Neural progenitor cell (in vitro differentiated cells): ENCODE measurements at places on chromosomes 3 and 15.

DNA sequence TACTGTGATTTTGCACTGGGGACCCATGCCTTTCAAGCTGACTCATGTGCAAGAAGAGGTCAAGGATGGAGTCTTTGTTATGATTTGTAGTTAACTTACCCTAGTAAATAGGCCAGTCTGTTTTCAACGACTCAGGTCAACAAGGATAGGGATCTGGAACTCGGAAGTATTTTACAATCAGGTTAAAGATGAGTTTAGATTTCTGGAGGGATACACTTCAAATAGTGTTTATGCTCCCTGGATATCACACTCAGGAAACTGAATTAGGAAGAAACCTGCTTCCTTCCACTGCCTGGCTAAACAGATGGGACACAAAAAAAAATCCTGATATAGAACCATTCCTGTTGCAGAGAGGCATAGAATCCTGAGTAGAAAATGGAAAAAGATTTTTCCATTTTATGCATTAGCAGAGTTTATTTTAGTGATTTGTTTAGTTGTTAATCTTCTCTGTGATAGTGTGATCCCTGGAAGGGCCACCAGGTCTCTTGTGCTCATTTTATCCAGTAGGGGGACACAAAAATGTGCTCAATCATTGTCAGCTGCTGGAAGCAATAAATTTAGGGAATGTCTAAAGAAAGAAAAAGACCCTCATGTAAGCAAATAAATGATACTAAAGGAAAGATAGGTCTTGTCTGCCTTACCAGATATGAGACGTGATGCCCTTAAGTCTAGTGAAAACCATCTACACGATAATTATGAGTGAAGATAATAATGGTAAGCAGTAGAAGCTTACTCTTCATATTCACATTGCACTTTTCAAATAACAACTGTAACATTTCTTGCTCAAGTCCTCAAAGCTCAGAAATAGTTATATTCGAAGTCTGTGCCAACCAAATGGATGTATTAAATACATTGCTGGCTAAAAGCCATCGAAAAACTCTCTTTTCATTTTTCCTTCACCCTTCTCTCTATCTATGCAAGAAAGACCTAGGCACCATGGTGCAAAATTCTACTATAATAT, 452.1 kb upstream of the KCNMB2 start:
- peak; percentile 43 for DNase-seq

- no peak for DNase-seq
These were observed 113.3 kb upstream of the PHLDB2 start for GRCh38 chr3:111745786-111746185.

- DNase-seq: peak; percentile 7
These were observed 209.5 kb downstream of the ZIC1 start for GRCh38 chr3:147618691-147619090.

DNA sequence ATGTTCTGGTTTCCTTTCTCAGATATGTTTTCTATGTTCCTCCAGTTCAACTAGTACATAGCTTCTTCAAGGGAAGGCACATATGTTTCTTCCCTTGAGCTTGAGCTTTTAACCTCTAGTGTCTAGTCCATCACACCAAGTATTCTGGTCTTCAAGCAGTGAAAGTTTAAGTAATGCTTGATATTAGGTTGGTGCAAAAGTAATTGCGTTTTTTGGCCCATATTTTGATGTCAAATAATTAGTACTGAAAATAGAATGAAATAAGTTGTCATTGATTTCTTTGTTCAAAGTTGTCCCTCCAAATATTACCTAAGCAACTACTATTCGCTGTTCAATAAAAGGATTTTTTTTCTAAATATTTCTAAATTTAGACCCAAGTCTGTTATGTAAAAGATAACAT, 146.7 kb upstream of the TSC22D2 start:
- DNase-seq: no peak

- DNase-seq: no peak
These were observed 25.5 kb downstream of the FAN1 start for GRCh38 chr15:30929064-30929669.

DNA sequence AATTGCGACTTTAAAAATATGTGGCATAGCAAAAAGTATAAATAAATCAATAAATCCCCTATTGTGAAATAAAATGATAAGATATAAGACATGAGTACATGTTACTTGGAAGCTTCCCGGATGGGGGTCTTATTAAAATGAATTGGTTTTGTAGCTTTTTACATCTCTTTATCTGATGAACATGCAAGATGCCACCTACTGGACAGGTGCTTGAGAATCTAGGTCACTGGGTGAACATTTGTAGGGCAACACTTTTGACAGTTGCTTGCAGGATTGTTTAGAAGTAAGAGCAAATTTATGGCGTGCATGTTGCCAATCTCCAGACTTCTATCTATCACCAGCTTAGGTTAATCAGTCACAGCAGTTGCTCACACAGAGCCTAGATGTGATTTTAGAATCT, 362.7 kb upstream of the SUCLG2 start:
- no peak for DNase-seq

DNA sequence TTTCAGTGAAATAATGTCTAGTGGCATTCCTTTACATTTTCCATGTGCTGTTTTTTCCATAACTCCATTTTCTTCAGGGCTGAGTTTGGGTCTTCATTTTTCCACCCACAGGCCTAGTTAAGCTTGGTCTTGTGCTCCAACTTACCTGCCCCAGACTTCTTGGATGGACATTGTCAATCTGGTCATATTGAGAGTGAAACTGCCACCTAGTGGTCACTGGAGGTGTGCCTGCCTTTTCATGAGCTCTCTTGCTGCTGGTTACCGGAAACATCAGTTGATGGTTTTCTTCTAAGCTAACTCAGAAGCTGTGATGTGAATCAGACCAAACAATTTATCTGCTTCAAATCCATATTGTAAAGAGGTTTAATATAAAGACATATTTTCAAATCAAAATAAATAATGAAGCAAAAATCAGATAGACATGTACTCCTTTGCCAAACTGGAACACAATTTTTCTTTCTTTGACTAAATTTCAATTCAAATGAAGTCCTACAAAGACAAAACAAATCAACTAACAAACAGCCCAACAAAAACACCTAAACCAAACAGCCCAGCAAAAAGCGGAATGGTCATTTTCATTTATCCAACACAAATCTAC, 135.1 kb upstream of the RASGRP1 start:
- peak; percentile 76 for DNase-seq

DNA sequence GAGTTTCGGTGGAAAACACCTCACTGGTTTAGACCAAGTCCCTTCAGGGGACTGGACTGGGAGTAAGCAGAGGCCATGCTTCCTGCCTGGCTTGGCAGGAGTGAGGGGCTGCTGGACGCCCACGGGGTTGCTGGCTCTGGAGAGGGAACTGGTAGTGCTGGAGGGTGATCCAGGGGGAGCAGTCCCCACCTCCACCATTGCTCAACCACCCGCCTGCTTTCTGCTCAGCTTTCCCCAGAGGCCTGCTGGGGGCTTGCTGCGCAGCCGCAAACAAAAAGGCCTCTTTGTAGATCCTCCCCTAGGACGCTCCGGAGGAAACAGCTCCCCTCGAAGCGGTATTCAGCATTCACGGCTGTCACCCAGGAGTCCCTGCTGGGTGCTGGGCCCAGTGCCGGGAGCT, 33.5 kb downstream of the EBLN2 start:
- DNase-seq: peak; percentile 51

DNA sequence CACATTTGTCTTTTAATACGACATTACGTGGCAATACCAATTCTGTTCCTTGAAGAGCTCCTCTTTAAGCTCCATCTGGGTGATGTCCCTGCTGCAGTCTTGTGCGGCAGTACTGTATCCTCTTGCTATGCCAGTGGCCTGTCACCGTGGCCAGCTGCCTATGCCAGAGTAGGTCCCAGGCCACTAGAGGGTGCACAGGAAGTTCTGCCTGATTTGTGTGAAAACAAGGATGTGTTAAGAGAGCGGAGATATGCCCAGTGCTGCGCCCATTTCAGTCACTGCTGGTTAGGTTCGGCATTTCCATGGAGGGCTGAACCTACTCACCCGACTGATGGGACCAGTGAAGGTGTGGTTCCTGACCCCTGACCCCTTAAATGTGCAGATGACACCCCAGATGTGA, 25.2 kb downstream of the NIPA1 start:
- peak; percentile 54 for DNase-seq

GRCh38 chr3:35537265-35537664, 102.1 kb upstream of the ARPP21 start:
- no peak for DNase-seq

DNA sequence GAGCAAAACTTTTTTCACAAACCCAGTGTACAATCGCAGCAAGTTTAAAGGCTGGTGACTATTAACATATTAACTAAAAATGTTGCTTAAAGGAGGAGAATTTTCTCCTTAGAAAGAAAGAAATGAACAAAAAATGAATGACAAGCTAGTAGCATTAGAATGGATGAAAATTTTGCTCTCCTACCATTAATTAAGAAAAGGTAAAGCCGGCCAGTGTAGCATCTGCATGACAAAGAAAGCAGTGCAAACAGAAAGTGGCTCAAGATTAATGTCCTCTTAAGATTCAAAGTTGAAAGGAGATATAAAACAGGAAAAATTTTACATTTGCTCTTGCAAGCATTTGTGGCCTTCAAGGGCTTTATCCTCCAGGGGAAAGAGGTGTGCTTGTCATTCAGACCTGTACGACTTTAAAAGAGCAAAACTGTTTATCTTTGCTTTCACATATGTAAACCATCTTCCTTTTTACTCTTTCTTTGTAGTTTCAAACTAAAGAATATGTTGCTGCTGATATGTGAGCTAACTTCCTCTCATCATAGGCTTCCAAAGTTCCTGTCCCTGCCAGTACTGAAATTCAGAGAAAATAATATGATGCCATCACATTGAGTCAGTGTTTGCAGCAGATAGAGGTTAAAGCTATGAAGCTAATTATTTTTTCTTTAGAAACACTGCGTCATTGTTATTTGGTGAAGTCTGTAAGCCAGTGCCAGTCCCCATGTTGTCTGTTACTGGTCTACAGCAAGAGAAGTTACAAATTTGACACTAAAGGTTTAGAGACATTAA, 439.1 kb upstream of the GRM7 start:
- DNase-seq: no peak

GRCh38 chr3:123658118-123658851, 73.4 kb upstream of the HACD2 start:
- no peak for DNase-seq
